Hepatic stellate cell (primary cell): ENCODE measurements at places on chromosomes 3 and 15.

GRCh38 chr3:116051586-116051985 lies 393.7 kb downstream of the LSAMP start:
- no peak for DNase-seq

DNA sequence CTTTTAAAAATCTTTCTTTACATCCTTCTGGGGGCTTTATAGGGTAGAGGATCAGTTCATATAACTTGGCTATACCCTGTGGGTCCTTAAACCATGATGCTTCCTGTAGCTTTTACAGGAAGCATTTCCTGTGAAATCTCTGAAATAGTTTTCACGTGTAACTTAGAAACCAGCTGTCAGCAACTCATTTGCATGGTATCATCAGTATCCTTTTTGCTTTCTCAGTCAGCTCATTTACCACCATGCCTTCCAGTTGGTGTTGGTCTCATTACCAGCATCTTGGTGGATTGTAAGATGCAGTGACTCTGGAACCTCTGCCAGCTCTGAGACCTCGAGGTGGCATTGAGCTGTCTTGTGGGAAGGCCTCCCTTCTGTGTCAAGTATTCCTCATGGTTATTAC lies 96.7 kb upstream of the MYZAP start:
- no peak for DNase-seq

DNA sequence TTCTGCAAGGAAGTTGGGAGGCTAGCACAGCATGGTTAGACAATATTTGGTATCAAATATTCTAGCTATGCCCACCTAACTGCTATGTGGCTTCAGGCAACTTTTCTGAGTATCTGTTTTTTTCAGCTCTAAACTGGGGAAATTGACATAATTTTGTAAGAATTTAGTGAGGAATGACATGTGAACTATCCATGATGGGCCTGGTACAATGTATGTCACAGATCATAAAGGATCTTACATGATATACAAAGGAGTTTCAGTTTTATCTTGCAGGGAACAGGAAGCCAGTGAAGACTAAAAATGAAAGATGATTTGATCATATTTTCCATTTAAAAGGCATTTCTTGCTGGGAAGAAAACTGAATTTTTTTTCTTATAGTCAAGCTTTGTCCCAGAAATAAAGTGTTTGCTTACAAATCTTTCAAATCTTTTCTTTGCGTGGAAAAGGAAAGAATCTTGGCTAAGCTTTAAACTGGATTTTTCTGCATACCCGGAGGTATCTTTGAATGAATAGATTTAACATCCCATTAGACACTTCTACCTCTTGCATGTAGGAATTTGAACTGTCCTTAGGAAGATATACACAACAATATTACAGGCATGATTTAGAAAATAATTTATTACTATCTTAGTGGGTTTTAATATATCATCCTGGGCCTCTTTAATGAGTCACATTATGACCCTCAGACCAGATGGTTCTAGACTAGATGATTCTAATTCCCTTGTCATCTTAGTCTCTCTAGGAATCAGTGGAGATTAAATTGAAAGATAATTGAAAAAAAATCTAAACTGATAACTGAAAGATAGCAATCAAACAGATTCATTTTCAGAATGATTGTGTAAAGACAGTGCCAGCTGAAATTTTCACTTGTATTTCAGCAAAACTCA lies 436.0 kb upstream of the THBS1 start:
- DNase-seq: no peak

DNA sequence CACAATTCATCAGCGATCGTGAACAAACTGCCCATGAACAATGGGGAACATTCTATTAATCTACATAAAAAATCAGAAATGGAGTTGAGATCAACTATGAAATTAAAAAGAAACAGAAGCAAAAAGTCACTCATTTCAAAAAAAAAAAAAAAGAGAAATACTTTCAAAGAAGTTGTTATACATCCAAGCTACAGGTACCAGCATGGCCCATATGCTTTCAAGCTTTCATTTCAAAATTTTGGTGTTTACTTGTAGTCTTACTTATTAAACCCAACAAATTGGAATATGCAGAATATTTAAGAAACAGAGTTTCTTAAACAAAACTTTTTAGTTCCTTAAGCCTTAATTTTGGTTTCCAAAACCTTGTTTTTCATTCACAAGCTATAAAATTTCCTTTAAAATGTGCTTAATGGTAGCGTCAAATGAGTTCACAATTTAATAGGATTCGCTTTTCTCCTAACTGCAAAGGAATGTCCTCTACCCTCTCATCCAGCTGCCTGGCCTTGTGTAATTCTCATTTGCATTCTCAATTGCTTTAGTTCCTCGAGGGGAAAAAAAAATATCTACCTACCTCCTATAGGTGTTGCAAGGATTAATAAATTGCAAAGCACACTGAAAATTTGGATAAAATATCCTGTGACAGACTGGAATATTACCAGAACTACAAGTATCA lies 565.2 kb downstream of the ROBO1 start:
- DNase-seq: no peak

GRCh38 chr3:153069598-153070510 lies 92.2 kb upstream of the RAP2B start:
- peak; percentile 56 for DNase-seq
